ENCODE measurements at places on chromosomes 5 and 9.

GRCh38 chr9:89418474-89418845 is 79.5 kb downstream of the SEMA4D start:
- no peak for DNase-seq

- no peak for DNase-seq
Measured at GRCh38 chr5:513216-514100, 10.8 kb downstream of the SLC9A3 start.

- DNase-seq: no peak
Measured at GRCh38 chr5:96408210-96408777, 24.8 kb downstream of the PCSK1 start.

GRCh38 chr9:73037613-73038012 is 84.8 kb upstream of the ALDH1A1 start:
- DNase-seq: no peak

- no peak for DNase-seq
Measured at GRCh38 chr9:26893030-26893676, 551 bp upstream of the CAAP1 start.

DNA sequence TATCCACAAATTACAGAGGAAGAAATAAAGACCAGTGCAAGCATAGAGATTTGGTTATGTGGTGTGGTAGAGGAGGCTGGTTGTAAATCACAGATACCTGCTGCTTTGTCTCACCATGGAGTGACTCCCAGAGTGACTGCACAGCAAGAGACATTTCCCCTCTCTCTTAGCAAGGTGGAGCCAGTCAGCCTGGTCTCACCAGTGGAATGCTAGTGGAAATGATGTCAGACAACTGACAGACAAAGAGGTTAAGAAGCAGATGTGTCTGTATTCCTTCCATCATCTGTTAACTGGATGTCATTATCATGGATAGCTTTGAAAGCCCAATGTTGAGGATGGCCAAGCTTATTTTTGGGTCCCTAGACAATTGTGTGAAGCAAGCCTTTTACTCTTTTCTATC is 509.4 kb upstream of the SEMA6A start:
- no peak for DNase-seq

GRCh38 chr5:2833556-2833955 is 82.1 kb upstream of the IRX2 start:
- DNase-seq: no peak

All from NCI-H1417 (cell line).